Stimulated activated CD4-positive, alpha-beta T cell treated with anti-CD3 and anti-CD28 coated beads, Interleukin-12 subunit alpha, Interleukin-12 subunit beta, amount 100 ng/mL, for 48 hours (primary cell): ENCODE measurements at places on chromosomes 3 and 15.

DNA sequence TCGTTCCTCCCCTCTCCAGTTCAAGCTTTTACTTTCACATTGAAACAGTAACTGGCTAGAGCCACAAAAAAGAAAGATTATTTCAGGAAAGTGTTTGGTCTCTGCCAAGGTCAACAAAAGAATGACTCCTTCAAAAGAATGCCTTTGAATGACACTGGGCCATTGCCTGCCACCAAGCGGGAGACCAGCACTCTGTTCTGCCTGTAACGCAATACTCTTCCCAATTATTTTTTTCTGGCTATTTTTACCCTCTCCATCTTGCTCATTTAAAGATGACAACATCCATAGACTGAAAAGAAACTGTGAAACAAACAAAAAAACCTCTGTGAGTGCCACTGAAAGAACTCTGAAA lies 37.3 kb downstream of the EHHADH start:
- no peak for DNase-seq

DNA sequence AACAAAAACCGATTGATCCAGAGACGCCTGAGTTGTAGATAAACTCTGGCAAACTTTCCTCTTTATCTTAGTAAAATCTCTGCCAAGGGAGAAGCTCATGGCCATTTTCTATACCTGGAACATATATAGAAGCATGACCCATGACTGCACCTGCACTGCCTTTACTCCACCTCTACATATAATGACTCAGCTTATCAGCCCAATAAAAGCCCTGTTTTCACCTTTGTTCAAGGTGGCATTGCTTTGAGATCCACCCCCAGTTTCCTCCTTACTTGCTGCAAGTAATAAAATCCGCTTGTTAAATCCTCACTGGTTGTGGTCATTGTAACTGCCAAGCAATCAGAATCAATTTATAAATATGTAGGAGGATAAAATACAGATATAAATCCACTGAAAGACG lies 1280.4 kb downstream of the NSUN3 start:
- DNase-seq: no peak

DNA sequence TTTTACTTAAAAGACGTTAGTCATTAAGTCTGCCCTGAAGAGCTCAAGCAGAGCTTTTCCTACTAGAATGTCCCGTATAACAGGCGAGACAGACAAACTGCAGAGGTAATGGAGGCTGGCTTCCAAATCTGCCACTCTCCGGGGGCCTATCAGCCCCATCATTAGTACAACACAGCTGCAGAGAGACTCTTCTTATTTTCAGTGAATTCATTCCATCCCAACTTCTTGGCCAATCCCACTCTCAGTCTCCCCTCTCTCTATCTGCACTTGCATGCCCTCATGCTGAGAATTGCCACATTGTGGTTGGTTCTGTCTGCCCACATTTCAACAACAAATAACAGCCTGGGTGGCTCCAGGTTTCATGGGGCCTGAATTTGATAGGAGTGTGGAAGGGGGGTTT lies 412.7 kb downstream of the ERC2 start:
- DNase-seq: no peak

DNA sequence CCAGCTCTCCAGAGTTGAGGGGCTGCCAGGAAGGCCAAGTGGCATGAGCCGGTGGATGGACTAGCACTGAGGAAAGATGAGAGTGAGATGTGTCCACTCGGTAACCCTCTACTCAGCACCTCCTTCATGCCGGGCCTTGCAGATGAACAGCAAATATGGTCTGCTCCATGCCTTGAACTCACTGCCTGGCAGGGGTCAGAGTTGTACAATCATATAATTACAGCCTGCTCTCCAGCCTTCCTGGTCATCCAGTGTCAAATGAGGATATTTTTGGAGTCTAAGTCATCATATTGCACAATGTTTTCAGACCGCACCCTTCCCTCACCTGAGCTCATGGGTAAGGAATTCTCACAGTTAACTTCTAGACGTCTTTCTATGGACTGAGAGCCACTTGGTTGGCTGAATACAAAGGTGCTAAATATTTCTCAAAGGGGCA lies 4.9 kb downstream of the MGLL start:
- DNase-seq: no peak

DNA sequence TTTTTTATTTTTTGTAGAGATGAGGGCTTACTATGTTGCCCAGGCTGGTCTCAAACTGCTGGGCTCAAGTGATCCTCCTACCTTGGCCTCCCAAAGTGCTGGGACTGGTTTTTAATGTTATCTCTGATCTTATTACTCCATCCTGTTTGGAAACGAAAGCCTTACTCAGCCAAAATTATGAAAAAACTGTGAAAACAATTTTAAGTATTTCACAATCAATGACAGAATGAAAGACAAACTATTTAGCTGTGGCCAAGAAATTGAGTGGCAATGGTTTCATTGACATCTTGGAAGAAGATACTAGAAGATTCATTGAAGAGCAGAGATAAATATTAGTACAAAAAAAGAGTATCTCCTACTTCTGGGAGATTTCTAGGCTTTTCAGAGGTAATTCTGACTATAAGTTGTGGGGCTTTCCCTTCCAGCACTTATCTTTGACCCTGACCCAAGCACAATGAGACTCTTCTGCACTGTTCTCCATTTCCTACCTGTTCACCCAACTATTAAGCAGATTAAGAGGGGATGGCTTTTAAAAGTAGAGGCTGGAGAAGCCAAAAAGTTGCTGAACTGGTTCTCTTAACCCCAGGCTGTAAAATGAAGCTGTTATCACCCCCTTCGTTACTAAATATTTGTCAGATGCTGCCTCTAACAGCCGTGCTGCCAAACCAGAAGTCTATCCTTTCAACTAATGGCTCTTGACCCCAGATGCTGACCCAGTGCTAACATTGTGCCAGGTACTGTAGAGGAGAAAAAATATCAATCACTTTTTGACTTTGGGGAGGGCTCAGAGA lies 14.2 kb upstream of the SLC25A36 start:
- no peak for DNase-seq

GRCh38 chr3:194640829-194641228 lies 7.6 kb upstream of the TMEM44 start:
- DNase-seq: no peak

DNA sequence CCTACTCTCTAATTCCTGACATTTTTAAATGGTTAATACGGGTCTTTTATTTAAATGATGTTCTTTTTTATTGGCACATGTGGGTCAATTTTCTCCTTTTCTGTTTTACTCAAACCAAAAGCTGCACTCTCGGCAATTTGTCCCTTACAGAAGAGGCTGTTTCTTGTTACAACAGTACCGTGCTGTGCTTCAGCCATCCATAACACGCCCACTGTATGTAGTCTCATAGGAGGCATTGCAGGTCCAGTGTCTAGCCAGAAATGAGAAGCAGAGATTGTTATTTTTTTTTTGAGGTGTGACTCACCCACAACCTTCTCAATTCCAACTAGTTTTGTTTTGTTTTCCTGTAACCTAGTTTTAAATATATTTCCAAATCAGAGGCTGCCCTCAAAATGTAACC lies 164.6 kb downstream of the GMNC start:
- DNase-seq: no peak

GRCh38 chr15:87755226-87755625 lies 501.3 kb downstream of the NTRK3 start:
- no peak for DNase-seq

DNA sequence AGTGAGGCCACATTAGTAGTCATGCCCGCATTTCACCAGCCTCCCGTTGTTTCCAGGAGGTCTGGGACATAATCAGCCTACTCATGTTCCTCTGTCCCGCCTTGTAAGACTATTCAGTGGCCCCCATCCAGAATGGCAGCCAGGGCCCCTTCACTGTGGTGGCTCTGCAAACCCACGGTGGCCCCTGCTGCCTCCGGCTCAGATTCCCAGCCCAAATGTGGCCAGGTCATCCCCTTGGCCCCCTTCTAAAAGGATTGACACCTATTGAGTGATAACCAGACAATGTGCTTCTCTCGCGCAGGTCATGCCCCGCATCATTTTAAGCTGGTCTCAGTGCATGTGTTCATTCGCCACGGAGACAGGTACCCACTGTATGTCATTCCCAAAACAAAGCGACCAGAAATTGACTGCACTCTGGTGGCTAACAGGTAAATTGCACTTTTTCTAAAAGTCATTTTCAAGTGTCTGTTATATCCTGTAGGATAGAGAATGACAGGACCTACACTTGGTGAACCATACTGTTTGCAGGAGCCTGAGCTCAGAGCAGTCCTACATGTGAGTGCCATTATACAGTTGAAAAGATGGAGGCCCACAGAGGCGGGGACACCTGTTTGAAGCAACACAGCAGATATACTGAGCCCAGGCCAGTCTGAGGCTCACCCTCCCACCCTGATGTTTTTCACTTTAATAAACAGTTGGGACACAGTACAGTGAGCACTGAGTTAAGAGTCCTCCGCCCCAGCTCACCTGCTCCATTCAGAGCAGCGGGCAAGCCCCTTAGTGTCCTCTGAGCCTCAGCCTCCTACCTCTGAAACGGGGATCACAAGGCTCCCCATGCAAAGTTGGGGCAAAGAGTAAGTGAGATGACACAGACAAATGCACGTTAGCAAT lies 47.7 kb downstream of the PXYLP1 start:
- no peak for DNase-seq

DNA sequence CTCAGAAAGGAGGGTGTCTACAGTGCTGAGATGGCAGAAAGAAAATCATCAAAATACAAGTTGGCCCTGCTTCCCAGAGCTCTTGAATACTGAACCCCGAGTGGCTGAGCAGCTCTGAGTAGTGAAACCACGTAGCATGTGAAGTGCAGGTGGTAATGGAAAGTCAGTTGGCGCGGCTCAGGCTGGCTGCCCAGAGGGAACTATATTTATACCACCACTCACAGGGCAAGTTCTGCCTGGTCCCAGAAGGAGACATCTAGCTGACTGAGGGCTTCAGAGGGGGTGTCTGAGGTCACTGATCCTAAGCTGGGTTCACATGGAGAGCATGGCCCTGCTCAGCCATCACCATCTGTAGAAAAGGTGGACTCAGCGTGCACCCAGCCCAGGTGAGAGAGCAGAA lies 129.6 kb upstream of the AGBL1 start:
- no peak for DNase-seq

- no peak for DNase-seq
These were observed 68.7 kb upstream of the PRR23C start for GRCh38 chr3:139113231-139113992.

DNA sequence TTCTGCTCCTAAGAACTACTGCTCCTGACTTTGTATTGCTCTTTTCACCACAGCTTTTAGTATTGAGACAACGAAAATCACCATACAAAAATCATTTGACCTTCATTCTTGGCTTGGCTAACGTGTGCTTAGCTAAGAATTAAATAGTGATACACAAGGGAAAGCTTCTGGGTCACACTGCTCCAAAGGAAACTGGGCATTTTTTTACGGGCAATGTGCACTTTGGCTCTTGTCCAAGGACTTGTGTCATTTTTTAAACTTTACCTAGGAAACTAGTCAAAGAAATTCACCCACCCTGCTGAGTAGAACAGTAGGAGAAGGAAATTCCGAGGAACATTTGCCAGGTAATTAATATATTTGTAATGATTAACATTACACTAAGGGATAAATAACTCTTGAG lies 19.8 kb downstream of the WDR72 start:
- DNase-seq: no peak

GRCh38 chr3:42892169-42892568 lies 13.8 kb upstream of the ZNF662 start:
- DNase-seq: no peak

GRCh38 chr3:100335434-100335833 lies 877 bp downstream of the NIT2 start:
- DNase-seq: peak; percentile 8

DNA sequence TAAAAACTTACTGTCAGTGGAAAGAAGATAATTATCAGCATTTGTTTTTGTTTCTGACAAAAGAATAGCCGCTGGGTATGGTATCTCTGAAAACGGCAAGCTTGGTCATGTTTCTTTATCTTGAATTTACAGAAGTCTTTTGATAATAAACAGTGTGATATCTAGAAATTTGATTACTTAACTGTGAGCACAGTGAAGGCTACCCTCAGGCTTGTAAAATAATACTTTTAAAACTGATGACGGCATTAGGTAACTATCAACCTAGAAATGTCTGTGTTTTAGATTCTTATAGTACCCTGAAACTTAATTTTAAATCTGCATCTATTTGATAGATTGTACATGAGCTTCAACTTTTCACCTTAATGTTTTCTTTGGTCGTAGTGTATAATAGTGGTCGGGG lies 43.4 kb downstream of the NSUN3 start:
- no peak for DNase-seq

DNA sequence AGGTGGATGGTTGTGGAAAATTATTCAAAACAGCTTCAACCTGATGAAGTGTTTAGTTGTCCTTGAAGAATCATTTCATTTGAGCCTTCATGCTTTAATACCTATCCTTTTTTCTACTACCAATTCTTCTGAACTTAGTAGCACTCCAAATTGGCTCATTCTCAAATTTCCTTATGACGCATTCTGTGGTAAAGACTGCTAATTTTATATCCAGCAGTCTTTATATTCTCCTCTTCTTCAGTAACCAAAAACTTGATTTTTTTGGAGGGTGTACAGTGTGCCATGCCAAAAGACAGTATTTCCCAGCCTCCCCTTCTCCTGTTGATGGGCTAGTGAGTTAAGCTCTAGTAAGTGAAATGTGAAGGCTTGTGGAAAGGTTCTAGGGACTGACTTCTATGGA lies 25.2 kb downstream of the CGNL1 start:
- DNase-seq: no peak

DNA sequence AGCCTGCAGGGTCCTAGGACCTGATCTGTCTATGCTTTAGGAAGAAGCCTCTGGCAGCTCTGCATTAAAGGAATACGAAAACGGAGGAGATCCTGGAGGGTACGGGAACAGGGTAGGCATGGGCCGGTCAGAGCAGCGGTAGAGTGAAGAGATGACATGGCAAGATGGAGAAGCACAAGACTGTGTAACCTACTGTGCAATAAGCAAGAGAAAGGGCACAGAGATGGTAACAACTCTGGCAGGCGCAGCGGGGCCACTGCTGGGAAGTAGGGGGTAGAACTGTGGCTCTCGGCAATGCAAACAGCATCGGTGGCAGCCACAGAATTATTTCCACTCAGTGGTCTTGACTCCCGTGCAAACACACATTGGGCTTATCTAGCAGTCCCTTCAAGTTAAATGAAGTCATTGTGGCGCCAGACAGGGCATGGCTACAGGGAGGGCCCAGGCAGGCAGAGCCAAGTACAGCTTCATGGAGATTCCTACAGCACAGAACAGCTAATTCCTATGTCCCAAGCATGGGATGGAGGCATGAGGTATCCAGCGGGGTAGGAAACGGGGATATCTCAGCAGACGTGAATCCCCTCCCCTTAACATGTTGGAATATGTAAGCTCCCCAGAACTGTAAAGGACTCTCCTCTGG lies 28.8 kb downstream of the WHAMM start:
- DNase-seq: no peak
